ENCODE measurements at places on chromosomes 12 and 14.
A peak's percentile ranks its signal among the peaks of the same experiment; 100 is the strongest.

GRCh38 chr12:40056373-40056772 is 49.5 kb downstream of the SLC2A13 start:
- no peak for DNase-seq

GRCh38 chr14:36207500-36207899 is 31.0 kb upstream of the PTCSC3 start:
- no peak for DNase-seq

GRCh38 chr14:91294153-91294552 is 49.6 kb upstream of the GPR68 start:
- DNase-seq = no peak

GRCh38 chr12:92511786-92512185 is 191.0 kb upstream of the PLEKHG7 start:
- no peak for DNase-seq

- no peak for DNase-seq
These were observed 291.3 kb downstream of the SLC16A7 start for GRCh38 chr12:59887178-59887577.

DNA sequence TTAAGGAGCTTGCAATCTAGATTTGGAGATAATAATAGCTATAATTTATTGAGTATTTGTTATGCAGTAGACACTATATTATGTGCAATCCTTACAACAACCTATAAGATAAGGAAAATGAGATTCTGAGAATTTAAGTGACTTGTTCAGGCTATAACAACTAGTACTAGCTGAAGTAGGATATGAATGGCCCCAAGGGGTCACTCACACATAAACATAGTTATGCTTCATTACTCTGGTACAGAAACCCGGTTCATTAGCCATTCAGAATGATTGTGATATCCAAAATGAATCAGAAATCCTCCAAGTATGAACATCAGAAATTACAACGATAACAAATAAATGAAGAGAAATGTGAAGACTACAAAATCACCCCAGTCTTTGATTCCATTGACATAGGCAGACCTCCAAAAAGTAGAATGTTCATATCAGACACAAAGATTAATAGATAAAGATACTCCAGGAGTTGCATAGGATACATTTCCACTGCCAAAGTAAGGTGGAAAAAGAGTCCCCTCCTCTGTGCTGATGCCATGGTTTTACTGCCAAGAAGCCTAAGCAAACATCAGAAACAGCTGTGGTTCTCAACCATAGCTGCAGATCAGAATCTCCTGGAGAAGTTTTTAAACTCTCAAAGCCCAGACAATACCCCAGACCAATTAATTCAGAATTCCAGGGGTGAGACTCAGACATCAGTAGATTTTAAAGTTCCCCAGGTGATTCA is 8.6 kb upstream of the NID2 start:
- no peak for DNase-seq

- no peak for DNase-seq
These were observed 633 bp downstream of the RPAP3 start for GRCh38 chr12:47705229-47705565.

GRCh38 chr12:76964784-76965571 is 86.2 kb upstream of the CSRP2 start:
- DNase-seq = no peak

DNA sequence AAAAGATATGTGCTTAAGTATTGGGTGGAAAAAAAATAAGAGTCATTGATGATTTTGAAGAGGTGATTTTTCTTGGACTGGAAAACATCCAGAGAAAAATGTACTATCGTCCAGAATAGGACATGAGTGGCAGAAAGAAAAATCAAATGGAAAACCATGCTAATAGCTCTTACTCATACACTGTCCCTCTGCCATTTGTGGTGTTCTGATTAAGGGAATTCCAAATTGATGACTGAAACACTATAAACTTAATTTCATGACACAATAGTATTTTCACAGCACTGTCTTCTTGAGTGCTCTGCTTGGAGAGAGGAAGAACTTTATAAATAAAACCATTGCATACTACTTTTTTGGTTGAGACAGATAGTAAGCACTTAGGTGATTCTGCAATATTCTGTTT is 72.4 kb downstream of the USP15 start:
- DNase-seq = peak; percentile 15

DNA sequence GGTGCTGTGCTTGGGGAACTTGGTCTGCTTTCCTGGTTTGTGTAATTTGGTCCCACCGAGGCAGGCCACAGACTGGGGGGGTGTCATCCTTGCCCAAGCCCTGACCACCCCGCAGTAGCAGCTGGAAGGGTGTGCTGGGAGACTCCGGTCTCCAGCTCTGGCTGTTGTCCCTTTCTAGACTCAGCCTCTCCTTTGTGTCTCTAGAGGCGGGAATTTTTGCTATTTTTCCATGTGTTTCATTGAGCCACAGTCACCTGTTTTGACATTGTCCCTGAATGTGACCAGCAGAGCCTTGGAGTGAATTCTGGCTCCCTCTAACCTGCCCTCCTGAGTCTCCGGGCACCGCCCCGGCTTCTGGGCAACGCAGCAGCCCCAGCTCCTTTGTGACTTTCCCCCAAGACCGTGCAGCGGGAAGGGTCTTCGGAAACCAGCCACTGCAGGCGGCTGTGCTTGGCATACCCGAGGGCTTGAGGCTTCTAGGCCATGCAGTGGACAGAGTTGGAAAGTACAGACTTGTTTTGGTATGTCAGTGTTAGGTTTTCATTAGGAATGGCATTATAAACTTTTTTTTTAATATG is 98.6 kb downstream of the TNFAIP2 start:
- no peak for DNase-seq

GRCh38 chr14:70192915-70193314 is 4.2 kb upstream of the SLC8A3 start:
- DNase-seq = no peak

All from RCC 7860 (cell line).